ENCODE measurements at places on chromosomes 5 and 9. TPM values are rescaled to one million over a fixed set of nuclear protein-coding genes. Genes with fewer than 3 reads are reported as not detected.

Gene PCDHGA3
- 0.07 TPM for total RNA-seq

DNA sequence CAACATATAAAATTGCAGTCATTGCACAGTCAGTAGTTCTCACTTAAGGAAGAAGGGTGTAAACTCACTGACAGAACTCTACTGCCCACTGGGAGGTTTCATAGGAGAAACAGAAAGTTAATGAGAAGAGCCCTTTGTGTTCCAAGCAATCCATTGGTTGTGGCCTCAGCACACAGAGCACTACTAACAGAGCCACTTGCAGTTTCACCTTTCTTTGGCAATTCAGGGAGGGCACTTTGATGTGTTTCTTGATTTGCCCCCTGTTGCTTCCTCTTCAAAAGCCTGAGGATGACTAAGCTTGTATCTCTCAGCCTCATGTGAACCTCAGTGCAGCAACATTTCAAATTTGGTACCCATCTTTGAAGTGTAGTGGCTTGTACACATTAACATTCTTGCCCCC is 409.4 kb downstream of the DMRTA1 start:
- no peak overlapping the region for H3K27ac ChIP-seq
- H3K36me3 ChIP-seq = no peaks in the 10 kb centered on the region
- DNase-seq = no peak
- H3K4me1 ChIP-seq = no peaks in the 10 kb centered on the region

Gene CDH6
- total RNA-seq = not detected

Gene ST8SIA4
- total RNA-seq = 0.54 TPM

GRCh38 chr9:5799314-5799713 is 33.6 kb downstream of the ERMP1 start:
- peaks cover 6% of the 10 kb centered on the region for H3K4me1 ChIP-seq
- H3K27me3 ChIP-seq = no peaks in the 10 kb centered on the region
- no peak overlapping the region for H3K27ac ChIP-seq
- H3K4me3 ChIP-seq = no peak overlapping the region
- DNase-seq = peak; percentile 55
- no peaks in the 10 kb centered on the region for H3K36me3 ChIP-seq

DNA sequence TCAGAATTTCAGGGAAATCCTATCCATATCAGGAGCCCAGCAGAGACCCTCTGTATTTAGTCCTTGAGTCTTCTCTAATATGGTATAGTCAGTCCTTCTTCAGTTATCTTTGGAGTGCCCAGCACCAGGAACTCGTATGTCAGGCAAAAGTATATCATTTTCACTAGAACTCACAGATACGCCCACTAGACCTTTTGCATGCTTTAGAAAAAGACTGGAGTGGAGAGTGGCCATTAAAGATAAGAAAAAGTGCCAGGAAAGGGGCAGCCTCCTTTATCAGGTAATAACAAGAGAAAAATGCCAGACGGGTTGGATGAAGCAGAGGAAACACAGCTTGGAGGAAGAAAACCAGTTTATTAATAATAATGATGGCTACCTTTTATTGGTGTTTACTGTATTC is 63.5 kb downstream of the GPR21 start:
- no peak for DNase-seq
- no peak overlapping the region for H3K4me3 ChIP-seq
- H3K36me3 ChIP-seq = peaks cover 69% of the 10 kb centered on the region
- H3K4me1 ChIP-seq = no peaks in the 10 kb centered on the region
- H3K27me3 ChIP-seq = no peaks in the 10 kb centered on the region
- H3K27ac ChIP-seq = no peak overlapping the region

GRCh38 chr5:123505633-123506032 is 6.3 kb upstream of the CSNK1G3 start:
- H3K4me1 ChIP-seq = peaks cover 2% of the 10 kb centered on the region
- no peak overlapping the region for H3K4me3 ChIP-seq
- H3K27me3 ChIP-seq = no peaks in the 10 kb centered on the region
- H3K36me3 ChIP-seq = no peaks in the 10 kb centered on the region
- H3K27ac ChIP-seq = no peak overlapping the region

Gene SPATA9
- not detected for total RNA-seq

GRCh38 chr5:72166070-72166979 is 59.0 kb downstream of the MAP1B start:
- no peaks in the 10 kb centered on the region for H3K36me3 ChIP-seq
- H3K27ac ChIP-seq = no peak overlapping the region
- no peaks in the 10 kb centered on the region for H3K27me3 ChIP-seq

Gene CAPSL
- total RNA-seq = not detected

Data from MCF 10A (cell line).